ELF-1 (cell line): ENCODE measurements at places on chromosomes 4 and X.

DNA sequence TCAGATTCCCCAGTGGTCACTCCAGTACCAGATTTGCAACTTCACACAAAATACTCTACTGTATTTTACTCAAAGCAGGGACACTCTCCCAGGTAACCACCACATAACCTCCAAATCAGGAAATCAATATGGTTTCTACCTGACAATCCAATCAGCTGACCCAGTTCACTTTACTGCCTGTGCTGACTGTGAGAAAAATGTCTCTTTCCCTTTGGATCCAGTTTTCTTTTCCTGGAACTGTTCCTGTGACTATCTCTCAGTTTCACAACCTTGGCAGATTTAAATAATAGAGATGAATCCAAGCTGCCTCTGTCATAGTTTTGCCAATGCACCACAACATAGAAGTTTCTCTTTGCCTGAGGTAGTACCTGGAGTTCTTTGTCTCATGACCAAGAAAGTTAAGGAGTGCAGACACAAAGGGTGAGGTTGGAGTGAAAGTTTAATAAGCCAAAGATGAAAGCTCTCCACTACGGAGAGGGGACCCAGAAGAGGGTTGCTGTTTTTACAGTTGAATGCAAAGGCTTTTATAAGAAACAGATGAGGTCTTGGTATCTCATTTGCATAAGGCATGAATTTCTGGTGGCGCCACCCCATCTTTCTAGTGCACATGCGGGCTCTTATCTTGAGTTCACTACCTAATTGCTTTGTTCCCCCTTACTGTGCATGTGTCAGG, 29.7 kb upstream of the IL9R start:
- DNase-seq, result no peak

DNA sequence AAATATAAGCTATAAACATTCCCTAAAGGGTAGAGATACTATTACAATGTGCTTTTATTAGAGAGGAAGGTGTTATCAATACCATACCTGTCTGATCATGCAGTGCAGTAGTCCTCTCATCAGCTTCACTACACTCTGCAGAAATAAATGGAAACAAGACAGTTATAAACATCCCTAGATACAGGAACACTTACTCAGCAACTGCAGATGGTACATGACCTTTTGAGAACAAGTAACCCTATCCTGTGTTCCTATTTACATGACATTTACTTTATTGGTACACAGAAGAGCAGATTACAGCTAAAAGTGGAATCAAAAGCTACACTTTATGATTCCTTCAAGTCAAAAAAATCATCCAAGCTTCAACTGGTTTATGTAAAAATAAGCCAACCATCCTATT, 9.0 kb downstream of the PHKA1 start:
- no peak for DNase-seq

GRCh38 chrX:39714471-39714870, 383.3 kb downstream of the BCOR start:
- no peak for DNase-seq

DNA sequence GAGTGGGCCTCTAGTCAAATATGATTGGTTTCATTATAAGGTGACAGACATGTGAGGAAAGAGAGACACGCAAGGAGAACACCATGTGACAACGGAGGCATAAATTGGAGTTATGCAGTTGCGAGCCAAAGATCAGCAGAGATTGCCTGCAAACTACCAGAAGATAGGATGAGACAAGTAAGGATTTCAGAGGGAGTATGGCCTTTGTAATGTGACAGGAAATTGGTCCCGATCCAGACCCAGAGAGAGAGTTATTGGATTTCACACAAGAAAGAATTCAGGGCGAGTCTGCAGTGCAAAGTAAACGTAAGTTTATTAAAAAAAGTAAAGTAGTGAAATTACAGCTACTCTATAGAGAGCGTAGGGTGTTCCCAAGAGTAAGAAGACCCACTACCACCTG, 35.7 kb upstream of the NDST4 start:
- DNase-seq, result no peak

GRCh38 chr4:177448850-177449249, 6.6 kb upstream of the AGA start:
- DNase-seq, result no peak

GRCh38 chrX:118116713-118117550, at the start of gene KLHL13:
TSS of gene KLHL13 (minus strand) at chrX:118116810. CDS start at chrX:118028473, 88,337 bp downstream.
- peak; percentile 70 for DNase-seq

- no peak for DNase-seq
These were observed 157.1 kb upstream of the PACRGL start for GRCh38 chr4:20543131-20543530.

GRCh38 chrX:19640693-19641374, 125.5 kb upstream of the MAP3K15 start:
- no peak for DNase-seq

DNA sequence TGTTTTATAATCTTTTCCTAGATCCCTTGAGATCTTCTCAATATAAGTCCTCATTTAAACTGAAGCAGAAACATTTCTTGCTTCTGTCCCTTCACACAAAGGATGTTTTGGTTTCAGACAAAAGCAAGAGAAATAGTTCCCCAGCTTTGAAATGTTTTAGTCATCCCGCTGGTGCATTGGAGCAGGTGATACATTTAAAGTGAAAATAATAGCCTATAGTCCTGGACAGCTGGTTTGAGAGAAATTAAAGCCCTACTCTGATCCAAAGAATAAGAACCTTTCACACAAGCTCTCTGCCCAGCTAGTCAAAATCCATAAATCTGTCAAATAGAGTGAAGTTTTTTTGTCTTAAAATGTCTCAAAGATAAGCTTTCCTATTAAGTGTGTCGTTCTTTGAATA, 79.4 kb downstream of the LUZP4 start:
- DNase-seq, result no peak

GRCh38 chrX:34299451-34299967, 167.4 kb upstream of the FAM47A start:
- no peak for DNase-seq

GRCh38 chr4:38623260-38623659, 40.7 kb upstream of the KLF3 start:
- DNase-seq, result no peak

DNA sequence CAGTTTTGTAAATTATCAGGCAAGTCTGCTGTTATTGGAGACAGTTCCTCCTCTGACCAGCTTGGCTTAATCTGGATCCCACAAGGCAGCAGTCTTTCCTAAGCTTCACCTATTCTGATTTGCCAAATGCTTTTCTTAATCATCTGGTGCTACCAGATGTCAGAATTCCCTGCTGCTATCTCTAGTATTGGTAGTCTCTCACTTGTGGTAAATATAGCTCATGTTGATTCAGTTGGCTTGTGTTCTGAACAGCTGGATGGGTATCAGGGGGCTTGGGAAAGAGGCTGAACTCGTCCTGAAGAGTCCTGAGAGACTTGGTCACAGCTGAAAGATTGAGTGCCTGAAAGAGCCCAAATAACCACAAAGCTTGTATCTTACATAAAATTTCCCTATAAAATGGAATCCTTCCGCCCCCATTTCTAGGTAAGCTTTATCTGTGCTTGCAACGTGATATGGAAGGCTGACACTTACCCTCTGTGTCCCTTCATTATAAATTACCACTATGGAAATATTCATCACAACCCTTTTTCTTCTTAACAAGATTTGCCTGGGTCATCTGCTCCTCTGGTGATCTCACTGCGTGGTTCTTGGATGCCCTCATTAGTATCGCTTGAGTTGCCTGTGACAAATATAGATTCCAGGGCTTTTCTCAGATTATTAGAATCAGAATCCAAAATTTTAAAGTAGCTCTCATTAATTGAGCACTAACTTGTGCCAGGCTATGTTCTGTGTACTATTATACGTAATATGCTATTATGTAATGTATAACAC, 104.1 kb upstream of the GPRIN3 start:
- DNase-seq, result no peak

DNA sequence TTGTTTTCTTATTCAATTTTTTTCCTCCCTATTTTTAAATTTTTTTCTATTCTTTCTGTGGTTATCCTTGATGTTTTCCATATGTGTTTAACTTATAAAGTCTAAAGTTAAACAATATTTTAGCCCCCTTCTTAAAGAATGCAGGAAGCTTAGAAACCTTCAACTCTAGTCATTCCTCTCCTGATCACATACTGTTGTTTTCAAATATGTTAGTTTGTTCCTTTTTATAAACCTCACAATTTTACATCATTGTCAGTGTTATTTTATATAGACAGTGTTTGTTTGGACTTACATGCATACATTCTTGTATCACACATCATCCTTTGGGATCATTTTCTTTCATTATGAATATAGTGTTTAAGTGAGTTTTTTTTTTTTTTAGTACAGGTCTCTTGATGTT, 31.6 kb downstream of the KANTR start:
- DNase-seq, result no peak

- DNase-seq, result no peak
These were observed 4.2 kb downstream of the MYOZ2 start for GRCh38 chr4:119139822-119140252.

DNA sequence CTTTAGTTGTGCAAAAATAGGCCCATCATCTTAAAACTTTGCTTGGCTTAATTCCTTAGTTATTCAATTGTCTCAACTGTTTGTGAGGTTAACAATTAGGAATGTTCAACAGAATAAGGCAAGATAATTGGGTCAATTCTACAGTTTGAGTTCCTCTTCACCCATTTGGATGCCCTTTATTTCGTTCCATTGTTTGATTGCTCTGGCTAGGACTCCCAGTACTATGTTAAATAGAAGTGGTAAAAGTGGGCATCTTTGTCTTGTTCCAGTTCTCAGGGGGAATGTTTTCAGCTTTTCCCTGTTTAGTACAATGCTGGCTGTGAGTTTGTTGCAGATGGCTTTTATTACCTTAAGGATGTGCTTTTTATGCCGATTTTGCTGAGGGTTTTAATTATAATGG, 761.5 kb upstream of the GRIA3 start:
- DNase-seq, result no peak

DNA sequence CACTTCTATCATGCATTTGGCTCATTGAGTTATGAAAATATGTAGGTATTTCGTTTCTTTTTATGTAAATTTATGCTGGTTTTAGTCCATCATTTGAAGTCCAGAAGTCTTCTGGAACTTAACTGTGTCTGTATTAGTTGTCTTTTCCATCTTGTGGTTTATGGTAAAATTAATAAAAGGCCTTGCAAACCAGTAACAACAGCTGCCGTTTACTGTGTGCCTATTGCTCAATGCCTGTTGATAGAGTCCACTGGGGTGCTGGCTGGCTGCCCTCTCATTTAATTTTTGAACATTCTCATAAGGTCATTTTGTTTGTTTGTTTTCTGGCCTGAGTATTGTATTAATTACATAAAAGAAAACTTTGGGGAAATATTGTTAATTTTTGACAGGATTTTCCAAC, 98.0 kb downstream of the NAA11 start:
- no peak for DNase-seq

- DNase-seq, result no peak
These were observed 10.9 kb upstream of the TET2 start for GRCh38 chr4:105135785-105136184.

GRCh38 chr4:6887591-6888371, 21.8 kb upstream of the TBC1D14 start:
- peak; percentile 55 for DNase-seq

GRCh38 chr4:153374442-153374841, 30.0 kb downstream of the MND1 start:
- DNase-seq, result no peak

DNA sequence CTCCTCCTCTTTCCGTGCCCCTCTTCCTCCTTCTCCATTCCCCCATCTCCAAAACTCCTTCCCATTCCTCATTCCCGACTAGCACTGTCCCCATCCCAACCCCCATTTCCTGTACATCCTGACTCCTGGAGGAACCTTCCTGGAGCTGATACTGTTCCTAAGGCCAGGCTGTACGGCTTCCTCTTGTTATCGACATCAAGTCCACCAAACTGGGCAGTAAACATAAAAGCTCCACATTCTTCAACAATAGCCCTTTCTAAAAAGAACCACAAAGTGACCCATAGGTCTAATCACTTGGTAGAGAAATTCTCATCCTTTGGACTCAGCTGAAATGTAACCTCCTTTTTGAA, 22.9 kb downstream of the AWAT2 start:
- no peak for DNase-seq

GRCh38 chr4:67087897-67088296, 457.4 kb downstream of the CENPC start:
- DNase-seq, result no peak

- no peak for DNase-seq
These were observed 202.9 kb downstream of the NSUN7 start for GRCh38 chr4:40952672-40953071.

DNA sequence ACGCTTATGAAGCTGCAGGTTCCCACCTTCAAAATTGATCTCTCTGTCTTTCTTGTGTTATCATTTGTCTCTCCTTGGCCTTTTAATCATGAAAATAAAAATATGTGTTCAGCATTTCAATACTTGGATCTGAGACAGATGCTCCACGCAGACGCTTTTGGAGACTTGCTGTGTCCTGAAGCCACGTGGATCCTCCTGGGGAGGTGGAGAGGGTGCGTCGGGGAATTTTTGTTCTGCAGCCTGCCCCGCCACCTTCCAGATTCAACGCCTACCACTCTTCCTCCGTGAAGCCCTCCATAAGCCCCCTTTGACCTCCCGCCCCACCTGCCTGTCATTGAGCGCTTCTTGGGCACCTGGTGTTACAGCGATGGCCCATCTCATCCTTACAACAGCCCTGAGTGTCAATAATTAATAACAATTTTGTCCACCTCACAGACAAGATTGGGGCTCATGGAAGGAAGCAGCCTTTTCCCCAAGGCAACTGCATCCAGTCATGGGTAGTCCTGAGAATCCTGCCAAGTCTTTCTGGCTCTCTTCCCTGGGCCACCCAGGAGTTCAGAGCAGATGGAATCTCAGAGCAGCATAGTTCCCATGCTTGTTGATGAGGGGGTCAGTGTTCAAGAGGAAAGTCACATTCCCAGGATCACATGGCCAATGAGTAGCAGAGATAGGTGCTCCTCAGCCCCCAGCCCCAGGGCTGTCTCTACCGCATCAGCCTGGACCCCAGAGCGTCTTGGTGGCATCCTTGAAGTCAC, 172.6 kb upstream of the PSAPL1 start:
- DNase-seq, result no peak

DNA sequence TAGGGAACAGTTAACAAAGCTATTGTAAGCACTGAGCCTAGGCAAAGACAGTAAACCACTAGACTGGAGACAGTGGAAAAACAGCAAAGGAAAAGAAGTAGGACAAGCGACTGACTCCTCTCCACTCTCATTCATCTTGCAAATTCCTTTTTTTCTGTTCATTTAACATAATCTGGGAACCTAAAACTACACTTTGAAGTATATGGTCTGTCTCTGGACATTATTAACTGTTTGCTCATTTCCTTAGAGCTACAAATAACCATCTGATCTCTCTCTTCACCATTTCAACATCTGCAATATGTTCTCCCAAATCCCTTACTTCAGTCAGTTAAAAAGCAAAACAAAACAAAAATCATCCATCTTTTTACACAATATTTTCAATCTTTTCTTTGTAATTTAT, 642 bp downstream of the HMGN5 start:
- DNase-seq, result no peak
